IMR-90 (cell line): ENCODE measurements at places on chromosomes 7 and 10.

GRCh38 chr7:127655720-127656119 lies 3.7 kb downstream of the SND1 start:
- no peak for DNase-seq

- DNase-seq = no peak
Measured at GRCh38 chr7:42476255-42476654, 239.2 kb upstream of the GLI3 start.

DNA sequence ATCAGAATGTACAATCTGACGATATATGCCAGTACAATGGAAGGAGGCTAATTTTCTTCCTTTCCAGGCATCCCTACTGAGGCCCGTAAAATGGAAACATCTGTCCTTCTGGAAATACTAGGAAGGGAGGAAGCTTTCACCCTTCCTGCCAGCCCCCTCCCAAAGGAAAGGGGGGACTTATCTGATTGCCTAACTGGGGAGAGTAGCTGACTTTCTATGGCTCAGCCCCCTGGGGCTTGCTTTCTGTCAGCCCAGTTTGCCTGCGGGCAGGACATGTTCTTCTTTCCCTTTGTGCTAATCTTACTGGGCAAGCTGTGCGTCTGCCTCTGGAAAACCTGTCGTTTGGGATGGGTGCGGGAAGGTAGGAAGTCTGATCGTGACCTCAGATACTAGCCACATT lies 508.9 kb downstream of the SUGCT start:
- no peak for DNase-seq

GRCh38 chr7:54664235-54665228 lies 94.5 kb downstream of the SEC61G start:
- peak; percentile 2 for DNase-seq

DNA sequence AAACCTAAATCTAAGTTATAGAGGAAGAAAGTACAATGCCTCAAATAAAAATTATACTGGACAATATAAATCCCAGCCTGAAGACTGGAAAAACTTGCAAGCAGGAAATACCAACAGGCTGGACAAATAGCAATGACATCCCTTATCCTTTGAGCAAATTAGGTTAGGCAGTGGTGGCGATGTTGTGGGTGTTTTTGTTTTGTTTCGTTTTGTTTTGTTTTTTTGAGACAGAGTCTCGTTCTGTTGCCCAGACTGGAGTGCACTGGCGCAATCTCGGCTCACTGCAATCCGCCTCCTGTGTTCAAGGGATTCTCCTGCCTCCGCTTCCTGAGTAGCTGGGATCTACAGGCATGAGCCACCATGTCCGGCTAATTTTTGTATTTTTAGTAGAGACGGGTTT lies 57.3 kb upstream of the TES start:
- DNase-seq = no peak
